ENCODE measurements at places on chromosomes 6 and 20. TPM values are rescaled to one million over a fixed set of nuclear protein-coding genes. Genes with fewer than 3 reads are reported as not detected.

The FKBP1C gene
- total RNA-seq, result 2.5 TPM

DNA sequence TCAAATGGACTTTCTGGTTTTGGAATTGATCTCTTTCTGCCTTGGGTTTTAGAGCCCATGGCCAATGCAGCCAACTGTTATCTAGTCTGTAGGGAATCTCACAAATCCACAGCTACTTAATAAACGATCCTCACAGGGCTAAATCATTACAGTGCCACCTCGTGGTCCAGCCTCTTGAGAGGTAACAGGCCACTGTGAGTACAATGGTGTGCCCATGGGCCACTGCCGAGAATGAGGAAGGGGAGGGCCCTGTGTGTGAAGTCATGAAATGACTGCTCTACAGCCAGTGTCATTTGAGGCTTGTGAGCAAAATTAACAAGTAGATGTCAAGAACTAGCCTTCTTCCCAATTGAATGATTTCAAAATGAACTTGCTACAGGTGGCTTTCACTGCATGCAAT lies 54.3 kb upstream of the GMPR start:
- no peak for DNase-seq

The TFAP2D gene
- not detected for total RNA-seq

The PDYN gene
- total RNA-seq, result not detected

GRCh38 chr20:51326201-51326819 lies 216.2 kb downstream of the NFATC2 start:
- DNase-seq, result peak; percentile 40

The ADGB gene
- total RNA-seq, result not detected

The ACTR5 gene
- total RNA-seq, result 8.7 TPM

DNA sequence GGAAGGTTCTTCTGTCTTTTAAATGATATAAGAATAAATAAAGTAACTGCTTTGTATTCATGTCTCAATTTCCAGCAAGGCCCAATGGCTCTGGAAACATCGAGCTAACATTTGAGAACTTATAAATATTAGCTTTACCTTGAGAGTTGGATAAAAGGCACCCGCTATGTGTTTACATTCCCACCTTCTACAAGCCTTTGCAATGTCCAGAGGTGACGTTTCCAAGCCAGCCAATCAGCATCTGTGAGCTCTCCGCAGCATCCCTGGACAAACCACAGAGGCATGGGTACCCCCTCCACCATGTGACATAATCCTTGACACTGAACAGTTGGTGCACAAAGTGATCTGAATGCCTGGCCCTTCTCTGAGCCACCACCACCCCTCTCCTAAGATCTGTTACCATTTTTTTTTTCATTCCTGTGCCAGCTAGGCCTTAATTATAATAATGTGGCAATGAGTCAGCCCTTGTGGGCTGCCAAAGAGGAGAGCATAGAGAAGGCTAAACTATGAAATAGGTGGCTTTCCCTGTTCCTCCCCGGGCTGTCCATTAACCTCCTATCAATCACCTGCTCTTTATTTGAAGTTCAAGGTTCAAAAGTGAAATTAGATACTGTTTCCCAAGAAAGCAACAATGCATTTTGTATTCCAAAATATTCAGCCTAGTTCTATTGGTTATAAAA lies 4.1 kb downstream of the CBLN4 start:
- no peak for DNase-seq

- no peak for DNase-seq
Observed at GRCh38 chr6:166689687-166690086, 62.6 kb upstream of the RPS6KA2 start.

The C6orf15 gene
- total RNA-seq, result not detected

DNA sequence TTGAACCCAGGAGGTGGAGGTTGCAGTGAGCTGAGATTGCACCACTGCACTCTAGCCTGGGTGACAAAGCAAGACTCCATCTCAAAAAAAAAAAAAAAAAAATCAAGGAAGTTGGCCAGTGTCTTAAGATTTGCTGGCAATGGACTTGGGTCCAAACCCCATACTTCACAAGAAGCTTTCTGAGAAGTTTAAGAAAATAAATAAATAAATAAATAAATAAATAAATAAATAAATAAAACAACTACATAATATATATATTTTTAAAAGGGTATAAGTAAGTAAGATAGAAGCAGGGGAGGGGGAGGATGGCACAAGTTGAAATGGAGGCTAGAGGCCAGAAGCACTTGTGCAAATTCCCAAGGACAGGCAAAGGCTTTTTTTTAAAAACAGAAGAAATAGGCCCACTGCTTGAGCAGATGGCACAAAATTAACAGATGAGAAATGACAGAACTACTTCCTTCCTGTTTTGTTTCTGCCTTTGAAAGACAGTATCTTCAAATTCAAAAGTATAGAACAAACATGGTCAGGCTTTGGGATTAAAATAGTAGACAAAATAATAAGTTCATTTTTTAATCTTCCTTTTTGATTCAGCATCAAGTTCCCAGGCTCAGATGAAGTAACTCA lies 287.7 kb downstream of the ALDH8A1 start:
- no peak for DNase-seq

The ZNF831 gene
- total RNA-seq, result 9.0 TPM

GRCh38 chr20:55094353-55094861 lies 619.0 kb downstream of the DOK5 start:
- no peak for DNase-seq

DNA sequence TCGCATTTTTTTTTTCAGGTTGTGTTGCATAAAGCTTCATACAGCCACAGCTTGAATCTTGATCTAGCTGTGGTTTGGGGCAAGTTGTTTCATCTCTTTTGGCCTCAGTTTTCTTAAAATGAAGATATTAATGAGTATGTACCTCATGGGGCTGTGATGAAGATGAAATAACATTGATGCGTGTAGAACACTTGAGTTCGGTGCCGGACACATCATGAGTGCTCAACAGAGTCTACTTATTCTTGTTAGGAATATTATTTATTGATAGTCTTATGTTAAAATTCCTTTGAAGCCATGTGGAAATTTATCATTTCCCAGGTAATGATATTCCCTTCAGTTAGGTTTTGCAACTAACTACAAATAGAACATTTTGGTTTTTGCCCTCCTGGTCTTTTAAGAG lies 3.4 kb downstream of the PAQR8 start:
- no peak for DNase-seq

GRCh38 chr6:2891768-2892170 lies 11.3 kb downstream of the SERPINB9 start:
- DNase-seq, result peak; percentile 81

- peak; percentile 1 for DNase-seq
Observed at GRCh38 chr6:47836639-47837038, 54.8 kb downstream of the OPN5 start.

GRCh38 chr6:4162370-4162769 lies 27.0 kb upstream of the ECI2 start:
- DNase-seq, result no peak

DNA sequence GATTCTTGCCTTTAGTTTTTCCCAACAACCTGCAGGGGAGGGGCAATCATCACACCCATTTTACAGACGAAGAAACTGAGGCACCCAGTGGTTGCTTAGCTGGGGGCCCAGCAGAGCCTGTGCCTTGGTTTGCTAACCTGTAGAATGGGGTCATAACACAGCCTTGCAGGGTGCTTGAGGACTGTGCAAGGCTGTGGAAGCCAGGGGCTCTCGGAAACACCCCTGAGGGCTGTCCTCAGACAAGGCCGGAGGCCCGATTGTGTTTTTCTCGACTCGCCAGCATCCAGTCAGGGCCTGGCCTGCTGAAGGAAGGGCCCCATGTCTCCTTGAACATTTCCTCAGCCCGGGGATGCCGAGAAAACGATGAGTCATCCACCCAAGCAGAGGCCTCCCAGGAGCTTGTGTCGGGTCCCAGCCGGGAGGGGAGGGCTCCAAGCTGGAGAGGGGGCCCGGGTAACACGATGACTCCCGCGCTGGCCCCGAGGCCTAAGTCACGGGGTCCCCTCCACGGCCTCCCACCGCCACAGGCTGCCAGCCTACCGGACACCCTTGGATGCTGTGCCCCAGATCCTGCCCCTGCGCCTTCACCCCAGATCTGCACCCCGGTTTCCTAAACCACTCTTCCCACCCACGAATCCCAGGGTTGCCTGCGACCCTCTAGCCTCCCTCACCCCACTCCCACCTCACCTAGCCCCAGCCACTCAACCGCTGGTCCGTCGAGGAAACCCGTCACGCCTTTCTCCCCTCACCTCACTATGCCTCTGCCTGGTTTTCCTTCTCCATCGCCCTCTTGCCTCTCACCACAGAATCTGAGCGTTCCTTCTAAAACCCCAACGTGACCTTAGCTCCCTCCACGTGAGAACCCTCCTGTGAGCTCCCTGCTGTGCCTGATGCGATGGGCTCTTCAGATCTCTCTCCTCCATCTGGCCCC lies 10.6 kb downstream of the NOL4L start:
- DNase-seq, result peak; percentile 50

The MLN gene
- not detected for total RNA-seq

GRCh38 chr6:106666282-106667021 lies 37.1 kb downstream of the QRSL1 start:
- no peak for DNase-seq

GRCh38 chr6:56292505-56293181 lies 45.3 kb upstream of the COL21A1 start:
- no peak for DNase-seq

DNA sequence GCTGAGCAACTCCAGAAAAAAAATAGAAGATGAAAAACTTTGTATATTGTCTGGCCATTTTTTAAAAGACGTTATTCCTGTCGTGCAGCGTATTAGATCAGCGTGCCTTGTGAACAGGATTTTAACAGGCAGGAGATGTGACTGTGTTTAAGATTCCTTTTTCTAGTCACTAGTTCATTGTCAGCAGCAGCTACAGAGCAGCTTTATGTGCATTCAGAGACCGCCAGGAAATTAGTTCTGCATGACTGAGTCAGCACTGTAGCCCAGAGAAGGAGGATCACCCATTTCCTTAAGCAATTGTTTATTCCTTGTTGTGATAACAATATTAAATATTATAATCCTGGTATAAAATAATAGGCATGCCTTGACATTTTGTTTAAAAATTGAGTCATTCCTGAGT lies 75.4 kb upstream of the ADGRB3 start:
- no peak for DNase-seq

- DNase-seq, result no peak
Observed at GRCh38 chr20:3553663-3554062, 82.8 kb downstream of the ATRN start.

DNA sequence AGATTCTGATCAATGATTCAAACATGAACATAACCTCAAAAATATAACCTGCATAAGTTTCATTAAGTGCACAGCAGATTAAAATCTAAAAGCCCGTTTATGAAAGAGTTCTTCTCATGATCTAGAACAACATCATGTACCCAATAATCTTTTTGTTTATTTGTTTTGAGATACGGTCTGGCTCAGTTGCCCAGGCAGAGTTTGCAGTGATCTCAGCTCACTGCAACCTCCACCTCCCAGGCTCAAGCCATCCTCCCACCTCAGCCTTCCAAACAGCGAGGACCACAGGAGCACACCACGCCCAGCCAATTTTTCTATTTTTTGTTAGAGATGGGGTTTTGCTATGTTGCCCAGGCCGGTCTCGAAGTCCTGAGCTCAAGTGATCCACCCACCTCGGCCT lies 149.7 kb downstream of the CDK19 start:
- DNase-seq, result no peak

DNA sequence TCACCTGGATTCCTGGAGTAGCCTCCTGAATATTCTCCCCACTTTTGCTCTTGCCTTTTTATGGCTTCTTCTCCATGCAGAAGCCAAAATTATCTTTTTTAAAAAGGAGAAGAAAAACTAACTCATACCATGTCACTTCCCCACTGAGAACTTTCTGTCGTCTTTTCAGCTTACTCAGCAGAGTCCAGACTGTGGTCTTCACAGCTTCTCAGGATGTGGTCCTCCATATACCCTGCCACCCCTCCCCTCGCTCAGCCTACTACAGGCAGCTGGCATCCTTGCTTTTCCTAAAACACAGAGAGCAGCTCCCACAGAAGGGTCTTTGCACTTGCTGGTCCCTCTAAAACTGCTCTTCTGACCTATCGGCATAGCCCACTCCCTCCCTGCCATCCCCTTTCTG lies 89.4 kb upstream of the ISM1 start:
- no peak for DNase-seq

The OPN5 gene
- not detected for total RNA-seq

- DNase-seq, result no peak
Observed at GRCh38 chr6:52514514-52514913, 62.3 kb downstream of the TRAM2 start.

The LAMA5 gene
- 0.86 TPM for total RNA-seq

The COL20A1 gene
- 0.50 TPM for total RNA-seq

DNA sequence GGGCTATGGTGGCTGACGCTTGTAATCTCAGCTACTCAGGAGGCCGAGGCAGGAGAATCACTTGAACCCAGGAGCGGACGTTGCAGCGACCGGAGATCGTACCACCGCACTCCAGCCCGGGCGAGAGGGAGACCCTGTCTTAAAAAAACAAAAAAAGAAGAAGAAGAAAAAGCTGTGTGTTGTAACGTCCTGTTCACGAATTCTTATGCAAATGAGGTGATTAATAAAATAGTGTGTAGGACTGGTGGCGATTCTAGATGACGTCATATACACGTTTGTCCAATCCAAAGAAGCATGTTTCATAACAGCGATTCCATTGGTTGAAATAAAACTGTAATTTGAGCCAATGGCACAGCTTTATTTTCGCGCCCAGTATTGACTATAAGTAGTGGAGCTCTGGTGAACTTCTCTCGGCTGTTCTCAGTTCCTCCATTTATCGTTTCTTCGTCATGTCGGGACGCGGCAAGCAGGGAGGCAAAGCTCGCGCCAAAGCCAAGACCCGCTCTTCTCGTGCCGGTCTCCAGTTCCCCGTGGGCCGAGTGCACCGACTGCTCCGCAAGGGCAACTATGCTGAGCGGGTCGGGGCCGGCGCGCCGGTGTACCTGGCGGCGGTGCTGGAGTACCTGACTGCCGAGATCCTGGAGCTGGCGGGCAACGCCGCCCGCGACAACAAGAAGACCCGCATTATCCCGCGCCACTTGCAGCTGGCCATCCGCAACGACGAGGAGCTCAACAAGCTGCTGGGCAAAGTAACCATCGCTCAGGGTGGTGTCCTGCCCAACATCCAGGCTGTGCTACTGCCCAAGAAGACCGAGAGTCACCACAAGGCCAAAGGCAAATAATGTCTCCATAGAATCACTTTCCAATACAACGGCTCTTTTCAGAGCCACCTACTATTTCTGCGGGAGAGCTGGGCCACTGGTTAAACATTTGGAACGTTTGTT lies 47.0 kb downstream of the OR2B2 start:
- peak; percentile 91 for DNase-seq

GRCh38 chr6:168999392-168999791 lies 254.3 kb downstream of the THBS2 start:
- DNase-seq, result no peak

GRCh38 chr20:24441661-24442060 lies 27.8 kb upstream of the SYNDIG1 start:
- no peak for DNase-seq

The COL12A1 gene
- total RNA-seq, result not detected

Data from activated T-cell treated with anti-CD3 and anti-CD28 coated beads, Interleukin-2, amount 50 U/mL, for 72 hours (primary cell).